NCI-H1694 treated with DMSO at 0.1 percent for 48 hours (cell line): ENCODE measurements at places on chromosomes 2 and 18.

DNA sequence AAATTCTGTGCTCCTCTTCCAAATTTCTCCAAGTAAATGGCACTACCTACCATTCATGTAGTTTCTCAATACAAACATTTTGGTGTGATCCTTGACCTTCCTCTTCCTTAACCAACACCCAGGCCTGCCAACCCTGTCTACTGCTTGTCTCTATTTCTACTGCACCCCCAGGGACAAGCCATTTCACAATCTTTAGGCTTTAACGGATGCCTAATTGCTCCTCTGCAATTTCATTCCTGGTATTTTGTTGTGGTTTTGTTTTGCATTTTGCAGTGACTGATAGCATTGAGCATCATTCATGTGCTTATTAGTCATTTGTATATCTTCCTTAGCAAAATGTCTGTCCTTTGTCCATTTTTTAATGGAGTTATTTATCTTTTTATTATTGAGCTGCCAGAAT, 10.0 kb downstream of the FAP start:
- no peak for DNase-seq

DNA sequence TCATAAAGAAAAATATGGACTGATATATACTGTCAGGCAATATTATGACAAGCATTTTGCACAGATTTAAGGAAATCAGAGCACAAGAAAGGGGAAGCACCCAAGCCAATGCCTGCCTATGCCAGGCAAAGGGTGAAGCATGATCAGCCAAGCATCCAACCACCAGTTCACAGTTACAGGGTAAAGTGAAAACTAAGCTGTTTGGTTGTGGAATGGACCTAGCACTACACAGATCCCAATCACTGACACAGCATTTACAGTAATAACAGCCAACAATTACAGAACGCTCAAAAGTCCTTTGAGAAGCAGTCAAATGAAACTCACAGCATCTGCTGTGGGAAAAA, 90.3 kb downstream of the SP3 start:
- no peak for DNase-seq

GRCh38 chr2:176453784-176454183, 184.5 kb downstream of the MTX2 start:
- DNase-seq: no peak

- DNase-seq: no peak
These were observed 77.6 kb downstream of the ASB1 start for GRCh38 chr2:238504181-238504931.

GRCh38 chr2:34241905-34242762, 643.0 kb upstream of the FAM98A start:
- DNase-seq: no peak

DNA sequence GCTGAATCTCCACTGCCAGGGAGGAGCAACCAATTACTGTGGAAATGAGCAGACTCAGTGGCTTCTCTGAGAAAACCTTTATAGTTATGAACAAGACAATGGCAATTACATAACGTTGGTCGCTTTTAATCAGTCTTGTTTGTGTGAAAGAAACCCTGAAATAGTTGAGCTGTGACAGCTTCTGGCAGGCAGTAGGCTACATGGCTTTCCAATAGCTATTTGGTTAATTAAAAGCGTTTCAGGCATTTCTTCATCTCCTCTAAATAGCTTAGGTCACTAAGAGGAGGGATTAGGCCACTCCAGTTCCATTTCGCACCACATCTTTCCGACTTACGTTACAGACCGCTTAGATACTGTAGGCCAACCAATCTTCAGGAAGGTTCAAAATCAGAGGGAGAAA, 794.4 kb upstream of the ID2 start:
- DNase-seq: no peak

GRCh38 chr2:65300134-65300760, 72.6 kb downstream of the ACTR2 start:
- DNase-seq: no peak

- DNase-seq: no peak
These were observed 54.2 kb upstream of the MAPRE3 start for GRCh38 chr2:26916128-26916692.

GRCh38 chr18:55419132-55419946, 168.7 kb downstream of the TCF4 start:
- DNase-seq: peak; percentile 66

- DNase-seq: no peak
These were observed 13.7 kb upstream of the NEU4 start for GRCh38 chr2:241795021-241795999.

- DNase-seq: no peak
These were observed 2.8 kb upstream of the TMEM131 start for GRCh38 chr2:97998431-97999005.

DNA sequence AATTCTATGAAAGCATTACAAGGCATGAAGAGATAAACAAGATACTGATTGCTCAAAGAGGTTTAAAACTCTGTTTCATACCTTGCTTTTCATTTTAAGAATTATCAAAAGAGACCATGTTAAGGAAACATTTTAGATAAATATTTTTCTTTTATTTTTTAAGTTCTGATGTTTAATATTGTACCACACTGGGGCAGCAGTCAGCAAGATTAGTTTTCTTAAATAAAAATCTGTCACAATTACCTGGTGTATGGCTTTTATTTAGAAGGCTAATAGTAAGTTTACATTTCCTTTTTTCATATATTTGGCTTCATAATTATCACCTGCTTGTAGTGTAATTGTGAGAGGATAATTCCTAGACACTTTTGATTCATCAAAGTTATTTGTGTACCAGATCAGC, 46.4 kb downstream of the ZNF804A start:
- no peak for DNase-seq

DNA sequence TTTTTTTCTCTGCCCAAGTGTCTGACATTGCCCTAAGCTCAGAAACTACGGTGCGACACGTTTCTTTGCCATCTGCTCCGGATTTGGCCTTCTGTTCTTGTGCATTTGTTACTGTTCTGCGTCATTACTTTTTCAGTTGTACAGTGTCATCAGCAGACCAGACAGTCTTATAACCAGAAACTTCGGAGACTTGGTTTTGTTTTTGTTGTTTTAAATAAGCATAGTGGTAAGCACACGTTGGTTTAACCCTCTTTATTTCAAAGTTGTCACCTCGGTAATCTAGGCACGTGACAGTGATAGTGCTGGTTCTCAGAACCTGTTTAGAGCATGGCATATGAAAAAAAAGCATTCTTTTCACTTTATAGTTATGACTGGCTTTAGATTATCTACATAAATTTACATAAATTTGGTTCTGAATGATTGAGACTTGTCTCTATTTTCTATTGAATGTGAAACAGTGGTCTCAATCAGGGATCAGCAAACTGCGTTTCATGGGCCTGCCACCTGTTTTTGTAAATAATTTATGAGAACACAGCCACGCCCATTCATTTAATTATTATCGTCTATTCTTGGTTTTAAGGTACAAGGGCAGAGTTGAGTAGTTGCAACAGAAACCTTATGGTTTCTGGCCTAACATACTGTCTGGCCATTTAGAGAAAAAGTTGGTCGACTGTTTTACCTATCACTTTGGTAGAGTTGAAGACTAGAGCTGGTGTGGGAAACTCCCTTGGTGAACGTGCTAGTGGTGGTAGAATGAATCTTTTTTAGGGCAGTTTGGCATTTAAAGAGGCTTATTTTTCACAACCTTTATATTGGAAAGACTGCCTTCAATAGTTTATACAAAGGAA, 106.5 kb downstream of the ZNF532 start:
- no peak for DNase-seq

DNA sequence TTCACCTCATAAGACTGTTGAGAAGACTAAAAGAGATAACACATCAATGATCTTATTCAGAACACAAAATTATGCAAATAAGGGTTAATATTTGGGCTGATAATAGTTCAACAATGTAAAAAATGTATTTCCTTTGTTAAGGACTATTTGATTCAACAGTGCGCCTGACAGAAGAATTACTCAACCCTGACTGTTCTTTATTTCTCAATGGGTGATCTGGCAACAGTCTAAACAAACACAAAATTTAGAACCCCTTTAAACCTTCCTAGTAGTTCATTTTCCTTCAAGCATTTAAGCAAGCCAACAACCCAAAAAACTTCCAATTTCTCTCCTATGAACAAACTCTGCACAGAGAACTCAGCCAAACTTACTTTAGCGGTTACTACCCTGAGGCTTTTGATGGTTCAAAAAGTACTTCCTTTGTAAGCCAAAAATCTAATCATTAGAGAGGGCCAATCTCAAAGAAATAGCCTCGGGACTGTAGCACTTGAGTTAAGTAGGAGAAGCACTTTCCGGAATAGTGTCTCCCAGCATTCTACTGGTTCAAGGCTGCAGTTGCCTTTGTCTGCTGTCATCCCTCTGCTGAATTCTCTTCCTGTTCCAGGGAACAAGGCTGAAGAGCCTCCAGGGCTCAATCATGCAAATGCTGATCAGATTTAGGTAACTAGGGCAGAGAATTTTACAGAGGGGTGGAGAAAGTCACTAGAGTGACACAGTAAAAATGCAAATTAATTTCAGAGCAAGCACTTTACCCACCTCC, 40.9 kb upstream of the MAPK4 start:
- DNase-seq: no peak

GRCh38 chr2:207676827-207677354, 34.5 kb upstream of the CCNYL1 start:
- DNase-seq: no peak

- no peak for DNase-seq
These were observed 9.9 kb downstream of the MOB1A start for GRCh38 chr2:74168739-74169138.

GRCh38 chr18:45870419-45870818, 44.9 kb downstream of the SIGLEC15 start:
- no peak for DNase-seq

DNA sequence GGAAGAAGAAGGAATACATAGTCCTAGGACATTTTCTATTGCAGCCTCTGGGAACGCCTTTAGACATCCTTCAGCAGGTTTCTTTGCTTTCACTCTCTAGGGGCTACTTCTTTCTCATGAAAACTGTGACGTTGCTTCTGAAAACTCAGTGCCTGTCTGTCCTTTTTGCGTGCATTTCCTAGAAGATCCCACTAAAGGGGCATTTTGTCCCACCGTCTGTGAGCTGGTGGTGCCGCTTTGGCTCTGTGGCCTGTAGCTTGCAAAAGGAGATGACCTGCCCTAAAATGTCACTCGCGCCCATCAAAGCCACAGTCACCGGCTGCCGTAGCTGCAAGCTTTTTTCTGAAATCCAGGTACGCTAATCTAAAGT, 579 bp downstream of the STAT4 start:
- DNase-seq: no peak

GRCh38 chr2:214607051-214607450, 196.2 kb downstream of the VWC2L start:
- no peak for DNase-seq

- DNase-seq: no peak
These were observed 156.7 kb downstream of the EXOC6B start for GRCh38 chr2:72669121-72669520.

DNA sequence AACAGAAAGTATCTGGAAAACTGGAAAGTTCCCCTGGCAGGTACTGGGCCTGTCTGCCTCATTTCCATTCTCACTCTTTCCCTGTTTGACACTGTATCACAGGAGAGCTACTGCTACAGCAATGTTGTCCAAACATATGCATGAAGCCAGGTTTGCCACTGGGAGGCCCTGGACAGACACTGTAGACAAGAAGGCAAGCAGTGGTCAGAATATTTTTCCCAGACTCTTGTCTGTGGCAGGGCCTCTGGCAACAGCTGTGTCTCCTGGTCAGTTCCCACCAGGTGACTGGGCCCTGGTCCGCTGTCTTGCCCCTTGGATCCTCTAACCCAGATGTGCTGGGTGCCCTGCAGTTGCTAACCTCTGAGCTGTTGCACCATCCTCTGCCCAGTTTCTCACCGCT, 178.9 kb upstream of the FANCL start:
- DNase-seq: no peak

GRCh38 chr2:128520340-128520739, 201.7 kb upstream of the HS6ST1 start:
- no peak for DNase-seq

- DNase-seq: no peak
These were observed 16.3 kb downstream of the SLC8A1 start for GRCh38 chr2:40435426-40436092.

- no peak for DNase-seq
These were observed 27.2 kb downstream of the IL1R2 start for GRCh38 chr2:102018823-102019445.

DNA sequence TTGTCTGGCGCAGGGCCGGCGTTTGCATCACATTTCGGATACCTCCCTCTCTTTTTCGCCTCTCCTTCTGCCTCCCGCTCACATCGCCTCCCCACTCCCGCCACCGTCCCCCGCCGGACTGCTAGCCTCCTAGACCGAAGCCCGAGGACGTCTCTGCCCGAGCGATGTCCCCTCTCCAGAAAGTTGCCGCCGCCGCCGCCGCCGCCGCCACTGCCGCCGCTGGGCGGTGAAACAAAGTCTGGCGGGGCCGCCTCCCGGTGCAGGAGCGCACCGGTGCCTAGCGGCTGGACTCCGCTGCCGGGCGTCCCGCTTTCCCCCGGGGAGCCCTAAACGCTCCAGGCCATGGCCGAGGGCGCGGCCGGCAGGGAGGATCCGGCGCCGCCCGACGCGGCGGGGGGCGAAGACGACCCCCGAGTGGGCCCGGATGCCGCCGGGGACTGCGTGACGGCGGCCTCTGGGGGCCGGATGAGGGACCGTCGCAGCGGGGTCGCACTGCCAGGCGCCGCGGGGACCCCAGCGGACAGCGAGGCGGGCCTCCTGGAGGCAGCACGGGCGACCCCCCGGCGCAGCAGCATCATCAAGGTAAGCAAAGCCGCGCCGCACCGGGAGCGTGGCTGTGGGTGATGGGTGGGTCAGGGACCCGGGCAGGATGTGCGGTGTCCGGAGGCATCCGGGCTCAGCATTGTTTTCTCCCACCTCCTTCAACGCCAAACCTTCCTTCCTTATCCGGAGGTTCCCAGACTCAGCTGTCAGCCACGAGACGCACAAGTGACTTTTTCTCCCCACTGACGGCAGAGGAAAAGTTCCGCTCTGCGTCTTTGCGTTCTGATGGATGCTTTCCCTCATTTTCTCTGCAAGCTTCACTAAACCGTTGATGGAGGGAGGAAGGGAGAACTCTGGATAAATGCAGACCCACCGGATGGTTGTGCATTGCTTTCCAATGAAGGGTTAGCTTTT, 643 bp downstream of the PLCL1 start:
- no peak for DNase-seq

DNA sequence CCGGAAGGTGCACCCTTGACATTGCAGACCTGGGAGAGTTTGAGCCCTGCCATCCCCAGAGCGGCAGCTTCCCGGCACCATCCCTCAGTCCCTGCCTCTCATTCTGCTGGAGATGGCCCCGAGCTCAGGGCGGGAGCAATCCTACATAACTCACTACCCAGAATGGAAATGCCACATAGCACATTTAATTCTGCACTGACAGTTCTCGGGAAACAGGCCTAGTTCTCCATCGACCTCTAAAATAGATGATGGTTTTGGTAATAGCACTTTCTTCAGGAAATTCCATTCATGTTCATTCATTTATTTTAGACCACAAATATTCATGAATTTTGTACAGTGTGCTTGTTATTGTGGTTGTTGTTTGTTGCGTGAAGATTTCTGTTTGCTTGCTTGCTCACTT, 92.9 kb upstream of the SLC14A2 start:
- no peak for DNase-seq
